ENCODE measurements at places on chromosomes 7 and 10.

- DNase-seq, result no peak
These were observed 203.4 kb downstream of the RAPGEF5 start for GRCh38 chr7:22153432-22154142.

DNA sequence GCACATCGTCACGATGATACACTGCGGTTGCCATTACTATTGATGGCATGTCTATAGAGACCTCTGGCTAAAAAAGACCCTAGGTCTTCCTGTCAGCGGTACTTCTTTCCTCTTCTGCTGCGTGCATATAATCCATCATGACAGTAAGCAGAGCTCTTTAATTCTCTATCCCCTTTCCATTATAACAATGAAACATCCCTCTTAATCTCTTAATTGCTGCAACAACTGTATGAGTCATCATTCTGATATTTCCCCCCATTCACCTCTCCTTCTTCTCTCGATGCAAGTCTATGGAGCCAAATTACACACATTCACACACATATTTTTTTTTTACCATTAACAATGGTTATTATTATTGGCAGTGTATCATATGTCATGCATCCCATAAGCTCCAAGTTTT is 45.2 kb upstream of the AKR1E2 start:
- DNase-seq, result no peak

- no peak for DNase-seq
These were observed 286.8 kb downstream of the RPS24 start for GRCh38 chr10:78320506-78320905.

GRCh38 chr10:63497321-63497720 is 23.9 kb upstream of the REEP3 start:
- DNase-seq, result no peak

DNA sequence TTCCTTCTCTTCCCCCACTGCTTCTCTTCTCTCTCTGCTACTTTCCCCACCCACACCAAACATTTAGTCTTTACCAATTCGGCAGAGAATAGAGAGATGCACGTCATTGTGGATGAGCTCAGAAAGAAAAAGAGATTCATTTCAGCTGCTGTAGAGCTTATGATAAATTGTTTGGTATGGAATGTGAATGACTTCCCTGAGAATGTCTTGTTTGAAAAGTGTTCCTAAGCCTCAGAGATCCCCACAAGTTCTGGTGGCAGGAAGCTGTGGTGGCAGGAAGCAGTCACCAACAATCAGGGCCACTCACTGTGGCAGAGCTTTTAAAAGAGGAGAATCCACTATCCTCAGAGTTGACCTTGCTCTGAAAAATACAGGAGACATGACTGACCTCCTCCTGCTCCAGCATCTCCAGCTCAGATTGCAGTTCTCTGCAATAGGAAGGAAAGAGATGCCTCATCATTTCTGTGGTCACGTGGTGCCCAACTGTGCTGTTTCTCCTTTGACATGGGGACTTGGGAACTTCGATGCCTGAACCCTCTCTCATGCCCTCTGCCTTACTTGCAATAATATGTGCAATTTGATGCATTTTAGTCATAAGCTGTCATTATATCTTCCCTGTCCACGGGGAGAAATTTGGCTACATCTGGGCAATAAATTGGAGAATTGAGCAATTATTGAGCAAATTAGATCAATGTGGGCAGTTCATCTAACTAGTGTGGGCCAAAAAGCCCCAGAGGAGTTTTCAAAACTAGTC is 76.5 kb downstream of the BMPER start:
- DNase-seq, result no peak

GRCh38 chr7:378551-379455 is 88.8 kb downstream of the FOXL3 start:
- DNase-seq, result peak; percentile 34

DNA sequence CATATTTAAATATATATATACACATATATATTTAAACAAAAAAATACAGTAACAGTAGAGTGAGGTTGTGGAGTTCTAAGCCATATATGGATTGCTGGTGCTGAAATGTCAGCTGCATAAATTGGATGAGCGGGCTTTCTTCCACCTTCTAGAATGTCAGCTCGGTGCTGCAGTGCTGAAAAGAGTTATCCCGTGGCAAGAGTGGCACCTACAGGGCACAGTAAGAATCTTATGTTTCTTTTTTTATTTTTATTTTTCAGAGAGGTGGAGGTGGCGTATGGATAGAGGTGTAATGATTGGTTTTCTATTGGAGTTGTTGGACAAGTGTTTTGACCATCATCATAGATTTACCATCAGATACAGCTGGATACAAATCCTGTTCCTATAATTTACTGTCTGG is 86.2 kb upstream of the DYNC1I1 start:
- DNase-seq, result peak; percentile 63

- DNase-seq, result no peak
These were observed 497.8 kb upstream of the NRP1 start for GRCh38 chr10:33832124-33832787.

DNA sequence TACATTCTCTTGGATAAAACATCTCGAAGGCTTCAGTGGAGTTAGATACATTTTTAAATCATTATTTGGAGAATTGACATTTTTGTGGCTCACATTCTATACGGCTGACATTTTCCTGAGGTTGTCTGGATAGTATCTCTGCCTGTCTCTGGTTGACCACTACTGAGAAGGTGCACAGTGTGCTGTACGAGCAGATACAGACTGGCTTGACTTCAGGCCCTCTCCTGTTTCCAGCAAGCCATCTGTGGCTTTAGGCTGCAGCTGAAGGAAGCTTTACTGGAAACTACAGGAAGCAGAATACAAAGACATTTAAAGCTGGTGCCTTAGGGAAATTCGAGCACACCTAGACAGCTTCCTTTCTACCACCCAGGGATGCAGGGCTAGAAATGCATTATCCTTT is 39.3 kb upstream of the RSU1 start:
- DNase-seq, result no peak

Data from left cardiac atrium (tissue), 4 donors.